ENCODE measurements at places on chromosomes 6 and 20.

GRCh38 chr6:144415014-144415413 is 129.9 kb downstream of the UTRN start:
- DNase-seq, result no peak

GRCh38 chr20:12207875-12208274 is 290.2 kb downstream of the BTBD3 start:
- no peak for DNase-seq

GRCh38 chr6:128491100-128491581 is 29.3 kb downstream of the PTPRK start:
- no peak for DNase-seq

DNA sequence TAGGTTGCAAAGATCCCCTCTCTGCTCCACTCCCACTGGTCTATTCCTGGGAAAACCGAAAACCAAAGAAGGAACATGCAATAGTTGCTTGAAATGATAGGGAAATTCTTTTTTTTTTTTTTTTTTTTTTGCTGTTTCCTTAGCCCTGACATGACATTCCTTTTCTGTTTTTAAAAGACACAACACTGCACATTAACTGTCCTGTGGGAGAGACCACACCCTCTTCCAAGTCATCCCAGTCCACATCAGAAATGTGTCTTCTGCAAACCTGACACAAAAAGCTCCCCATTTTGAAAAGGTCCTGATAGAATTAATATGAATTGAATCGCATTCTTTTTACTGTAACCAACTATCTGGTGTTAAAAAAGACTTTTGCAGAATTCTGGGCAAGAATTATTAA is 43.4 kb upstream of the RIPOR2 start:
- no peak for DNase-seq

DNA sequence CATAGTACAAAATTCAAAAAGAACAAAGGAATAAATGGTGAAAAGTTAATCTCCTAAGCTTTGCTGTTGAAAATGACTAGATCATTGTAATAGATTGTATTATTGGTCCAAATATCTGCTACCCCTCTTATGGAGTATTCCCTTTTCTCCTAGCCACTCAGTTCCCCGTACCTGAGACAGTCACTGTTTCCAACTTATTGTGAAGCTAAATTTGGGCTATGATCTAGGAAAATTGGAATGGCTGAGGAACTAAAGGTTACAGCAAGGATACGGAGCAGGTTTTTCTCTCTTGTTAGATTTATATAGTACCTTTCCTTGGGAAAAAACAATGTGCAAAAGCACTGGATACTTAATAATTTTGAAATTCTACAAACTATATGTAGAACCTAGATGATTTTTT is 17.3 kb downstream of the DHX35 start:
- no peak for DNase-seq

GRCh38 chr6:160430751-160431150 is 82.6 kb downstream of the SLC22A3 start:
- no peak for DNase-seq

DNA sequence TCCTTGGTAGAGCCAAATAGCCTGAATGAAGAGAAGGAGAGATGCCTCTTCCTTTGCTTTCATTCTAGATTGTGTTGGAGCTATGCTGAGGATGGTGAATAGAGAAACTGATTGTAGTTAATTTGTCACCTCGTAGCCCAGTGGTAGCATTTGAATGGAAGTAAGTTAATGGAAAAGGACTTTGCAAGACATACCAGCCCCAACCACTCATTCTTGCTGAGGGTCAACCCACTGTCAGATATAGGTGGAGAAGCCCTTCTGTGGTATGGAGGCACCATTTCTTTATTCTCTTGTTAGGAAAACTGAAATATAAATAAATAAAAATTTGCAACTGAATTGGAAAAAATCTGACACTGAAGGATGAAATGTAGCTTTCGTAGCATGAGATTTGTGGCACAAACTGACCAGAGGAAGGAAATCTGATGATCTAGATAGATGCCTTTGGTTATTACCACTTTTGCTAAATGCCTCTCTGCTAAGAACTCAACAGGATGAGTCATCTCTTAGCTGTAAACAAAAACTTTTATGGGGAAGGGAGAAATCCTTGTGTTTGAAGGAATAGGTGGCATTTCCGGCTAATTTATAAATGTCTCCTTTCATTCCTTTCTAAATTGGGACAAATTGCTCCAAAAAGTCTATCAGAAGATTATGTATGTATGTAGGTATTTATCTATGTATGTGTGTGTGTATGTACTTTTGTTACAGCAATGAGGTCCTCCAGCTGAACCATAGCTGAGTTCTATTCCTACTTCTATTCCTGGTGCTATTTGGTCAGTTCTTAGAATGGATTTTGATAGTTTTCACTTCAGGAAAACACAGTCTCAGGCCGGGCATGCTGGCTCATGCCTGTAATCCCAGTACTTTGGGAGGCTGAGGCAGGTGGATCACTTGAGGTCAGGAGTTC is 76.5 kb upstream of the SUPT3H start:
- no peak for DNase-seq

Measured in spleen (tissue), 13 donors.